Stimulated activated CD4-positive, alpha-beta T cell treated with anti-CD3 and anti-CD28 coated beads, Interleukin-12 subunit alpha, Interleukin-12 subunit beta, amount 100 ng/mL, for 24 hours (primary cell): ENCODE measurements at places on chromosomes 3 and 15.

DNA sequence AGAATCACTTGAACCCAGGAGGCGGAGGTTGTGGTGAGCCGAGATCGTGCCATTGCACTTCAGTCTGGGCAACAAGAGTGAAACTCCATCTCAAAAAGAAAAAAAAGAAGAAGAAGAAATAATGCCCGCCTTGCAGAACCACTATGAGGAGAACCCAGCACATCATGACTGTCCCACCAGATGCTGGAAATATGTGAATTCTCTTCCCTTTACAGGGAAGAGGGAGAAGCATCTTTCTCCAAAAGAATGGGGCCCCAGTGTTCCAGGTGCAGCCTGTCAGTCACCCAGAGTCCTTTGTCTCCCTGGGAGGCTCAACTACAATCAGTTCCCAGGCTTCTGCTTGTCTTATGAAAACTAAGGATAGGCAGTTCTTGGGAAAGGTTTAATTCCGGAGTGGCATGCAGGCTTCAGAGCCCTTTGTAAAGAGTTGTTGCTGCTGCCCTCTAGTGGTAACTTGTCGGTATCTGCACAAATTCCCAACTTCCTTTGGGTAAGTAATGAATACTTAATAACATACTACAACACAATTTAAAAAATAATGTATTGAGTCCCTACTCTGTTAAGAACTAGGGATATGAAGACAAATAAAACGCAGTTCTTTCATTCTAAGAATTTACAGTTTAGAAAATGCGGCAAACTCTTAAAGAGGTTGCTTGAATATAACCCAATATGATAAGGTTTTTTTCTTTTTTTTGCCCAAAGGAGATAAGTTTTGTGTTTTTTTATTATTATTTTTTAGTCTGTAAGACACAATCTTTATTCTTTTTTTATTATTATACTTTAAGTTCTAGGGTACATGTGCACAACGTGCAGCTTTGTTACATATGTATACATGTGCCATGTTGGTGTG, 18.6 kb upstream of the TICRR start:
- DNase-seq: peak; percentile 17

DNA sequence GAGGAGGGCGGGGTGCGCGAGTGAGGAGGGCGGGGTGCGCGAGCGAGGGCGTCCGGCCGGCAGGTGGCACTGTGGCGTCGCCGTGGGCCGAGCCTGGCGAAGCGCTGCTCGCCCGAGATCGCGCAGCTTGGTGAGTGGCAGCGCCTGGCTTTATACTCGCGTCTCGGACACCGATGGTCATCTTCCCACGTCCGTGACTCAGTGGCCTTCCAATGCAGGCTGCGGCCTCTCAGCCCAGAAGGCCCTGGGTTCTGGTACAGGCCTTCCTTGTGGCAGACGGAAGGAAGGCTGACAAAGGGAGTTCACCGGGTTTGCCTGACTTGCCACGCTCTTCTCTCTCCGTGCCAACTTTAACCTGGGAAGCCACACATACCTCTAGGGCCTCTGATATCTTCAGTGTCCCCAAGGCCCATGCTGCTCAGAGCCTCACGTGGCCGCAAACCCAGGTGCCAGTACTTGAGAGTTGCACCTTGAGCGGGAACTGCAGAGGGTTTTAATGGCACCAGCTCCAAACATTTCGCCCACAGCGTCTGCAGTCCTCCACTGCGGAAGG, 195.3 kb upstream of the LYSMD4 start:
- DNase-seq: peak; percentile 76

- DNase-seq: no peak
Measured at GRCh38 chr3:53227993-53228885, 27.6 kb downstream of the TKT start.

DNA sequence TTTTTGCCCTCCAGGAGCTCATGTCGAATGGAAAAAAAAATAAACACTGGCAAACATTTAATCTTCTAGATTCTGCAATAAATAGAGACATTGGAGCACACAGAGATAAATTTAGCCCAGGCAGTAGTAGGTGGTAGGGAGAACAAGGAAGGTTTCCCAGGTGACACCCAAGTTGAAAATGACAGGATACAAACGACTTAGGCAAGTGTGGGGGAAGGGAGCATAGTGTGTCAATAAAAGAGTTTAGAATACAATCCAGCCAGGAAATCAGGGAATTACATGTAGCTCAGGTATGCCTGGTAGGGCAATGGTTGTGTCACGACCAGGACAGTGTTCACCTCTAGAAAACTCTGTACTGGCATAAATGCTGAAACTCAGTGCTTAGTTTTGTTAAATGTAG, 364.6 kb upstream of the AGTR1 start:
- DNase-seq: no peak

DNA sequence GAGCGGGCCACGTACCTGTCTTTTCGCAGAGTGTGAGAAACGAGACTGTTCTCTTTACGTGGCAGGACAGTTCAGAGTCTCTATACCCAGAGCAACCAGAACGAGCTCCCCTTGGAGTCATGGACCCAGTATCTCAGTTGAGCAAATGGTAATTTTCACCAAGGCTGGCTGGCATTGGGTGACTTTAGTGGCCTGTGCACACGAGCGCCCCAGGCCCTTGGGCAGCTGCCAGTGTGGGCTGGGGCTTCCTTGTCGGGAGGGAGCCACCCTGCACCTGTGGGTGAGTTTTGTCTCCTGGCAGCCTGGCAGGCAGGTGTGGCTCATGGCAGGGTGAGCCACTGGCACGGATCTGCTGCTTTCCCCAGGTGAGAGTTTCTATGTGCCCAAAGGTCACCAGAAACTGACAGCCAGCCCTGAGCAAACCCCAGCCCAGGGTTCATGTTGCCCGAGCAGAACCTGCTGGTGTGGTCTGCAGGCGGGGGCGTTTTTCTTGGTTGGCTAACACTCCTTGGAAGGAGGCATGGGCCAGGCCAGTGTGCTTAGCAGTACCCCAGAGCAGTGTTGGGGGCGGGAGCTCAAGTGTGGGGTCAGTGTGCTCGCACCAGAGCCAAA, 135.0 kb downstream of the TJP1 start:
- DNase-seq: no peak

DNA sequence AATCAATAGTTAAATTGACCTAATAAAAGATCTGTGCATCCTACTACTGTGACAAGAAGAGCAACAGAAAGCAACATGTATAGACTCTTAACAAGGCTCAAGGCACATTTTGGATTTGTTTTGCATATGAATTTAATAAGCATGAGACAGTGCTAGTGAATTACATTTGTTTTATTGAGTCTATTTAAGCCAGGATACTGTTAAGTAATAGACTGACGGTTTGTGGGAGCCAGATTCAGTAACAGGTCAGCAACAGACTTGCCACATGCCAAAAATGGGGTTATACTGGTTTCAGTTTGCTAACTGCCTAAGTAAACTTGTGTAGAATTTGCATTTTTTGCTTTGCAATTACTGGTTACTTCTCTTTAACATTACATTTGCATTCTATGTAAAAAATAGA, 54.0 kb downstream of the MBNL1 start:
- no peak for DNase-seq

DNA sequence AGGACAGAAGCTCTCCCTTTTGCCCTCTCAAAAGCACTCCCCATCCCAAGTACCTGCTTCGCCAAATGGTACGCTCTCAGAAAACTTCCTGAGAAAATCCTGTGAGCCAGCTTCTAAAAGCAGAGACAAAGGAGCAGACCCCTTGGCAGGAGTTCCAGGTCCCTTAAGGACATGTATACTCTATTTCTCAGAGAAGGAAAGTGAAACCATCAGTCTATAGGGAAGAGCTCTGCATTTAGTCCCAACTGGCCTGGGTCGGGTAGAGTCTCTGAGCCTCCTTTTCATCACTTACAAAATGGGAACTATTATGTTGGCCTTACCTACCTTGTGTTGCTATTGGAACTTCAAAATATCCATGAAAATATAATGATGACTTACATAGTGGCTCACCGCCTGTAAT, 19.7 kb downstream of the DAPK2 start:
- DNase-seq: no peak

GRCh38 chr3:57756528-57757401, 656 bp downstream of the SLMAP start:
- DNase-seq: peak; percentile 37

GRCh38 chr15:67266870-67267269, 12.3 kb downstream of the IQCH start:
- DNase-seq: no peak

- DNase-seq: no peak
Measured at GRCh38 chr3:48636149-48636655, 941 bp upstream of the SLC26A6 start.

GRCh38 chr3:117404141-117404540, 694.6 kb downstream of the TUSC7 start:
- DNase-seq: no peak

DNA sequence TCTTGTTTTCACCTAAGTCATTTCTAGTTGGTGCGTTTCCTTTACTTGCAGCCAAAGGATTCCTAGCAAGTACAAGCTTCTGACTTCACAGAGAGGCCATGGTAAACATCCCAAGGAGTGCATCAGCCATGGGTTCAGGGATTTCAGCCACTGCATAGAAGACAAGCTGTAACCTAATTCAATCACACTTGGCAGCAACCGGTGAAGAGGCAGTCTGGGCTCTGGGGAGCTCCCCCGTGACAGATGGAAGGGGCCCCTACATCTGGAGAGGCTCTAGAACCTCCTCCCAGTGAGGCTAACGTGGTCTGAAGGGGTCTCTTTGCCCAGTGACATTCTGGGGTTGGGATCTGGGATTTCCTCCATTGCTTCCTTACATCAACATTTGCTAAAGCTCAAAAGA, 8.4 kb upstream of the SNRPA1 start:
- no peak for DNase-seq

DNA sequence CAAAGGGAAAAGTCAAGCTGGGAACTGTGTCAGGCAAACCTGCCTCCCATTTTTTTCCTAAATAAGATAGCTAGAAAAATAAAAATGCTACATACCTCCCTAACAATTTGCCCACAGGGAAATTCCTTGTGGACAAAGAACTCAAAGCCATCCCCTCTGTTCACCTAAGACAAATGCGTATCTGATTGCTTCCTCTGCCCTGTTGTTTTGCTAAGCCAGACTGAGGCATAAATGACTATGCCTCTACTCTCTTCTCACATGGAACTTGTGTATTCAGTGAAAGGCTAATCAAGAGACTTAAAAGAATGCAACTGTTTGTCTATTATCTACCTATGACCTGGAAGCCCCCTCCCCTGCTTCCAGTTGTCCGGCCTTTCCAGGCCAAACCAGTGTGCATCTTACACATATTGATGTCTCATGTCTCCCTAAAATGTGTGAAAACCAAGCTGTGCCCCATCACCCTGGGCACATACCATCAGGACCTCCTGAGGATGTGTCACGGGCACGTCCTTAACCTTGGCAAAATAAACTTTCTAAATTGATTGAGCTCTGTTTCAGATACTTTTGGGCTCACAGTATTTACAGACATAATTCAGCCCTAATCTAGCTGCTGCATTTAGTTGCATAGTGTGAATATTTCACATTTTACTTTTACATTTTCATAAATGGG, 15.8 kb downstream of the CHD2 start:
- DNase-seq: no peak

GRCh38 chr3:121651684-121652083, 9.0 kb downstream of the HCLS1 start:
- DNase-seq: no peak

GRCh38 chr15:35686347-35686746, 140.4 kb upstream of the DPH6 start:
- no peak for DNase-seq

DNA sequence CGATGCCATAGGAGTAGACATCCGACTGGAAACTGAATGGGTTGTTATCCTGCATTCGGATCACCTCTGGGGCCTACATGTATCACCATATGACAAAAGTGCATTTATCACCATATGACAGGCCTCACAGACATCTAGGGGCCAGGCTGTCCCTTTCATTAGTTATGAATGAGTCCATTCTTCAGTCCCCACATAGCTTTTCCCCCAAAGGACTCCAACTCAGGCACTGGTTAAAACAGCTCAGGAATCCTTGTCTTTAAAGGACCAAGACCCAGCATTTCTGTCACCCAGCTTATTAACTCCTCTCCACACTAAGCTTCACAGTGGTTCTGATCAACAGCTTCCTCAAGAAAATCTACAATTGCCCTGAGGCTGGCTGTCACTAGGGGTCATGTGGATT, 28.3 kb downstream of the MKRN2 start:
- no peak for DNase-seq

GRCh38 chr3:45554006-45554666, 40.4 kb upstream of the LIMD1 start:
- no peak for DNase-seq

DNA sequence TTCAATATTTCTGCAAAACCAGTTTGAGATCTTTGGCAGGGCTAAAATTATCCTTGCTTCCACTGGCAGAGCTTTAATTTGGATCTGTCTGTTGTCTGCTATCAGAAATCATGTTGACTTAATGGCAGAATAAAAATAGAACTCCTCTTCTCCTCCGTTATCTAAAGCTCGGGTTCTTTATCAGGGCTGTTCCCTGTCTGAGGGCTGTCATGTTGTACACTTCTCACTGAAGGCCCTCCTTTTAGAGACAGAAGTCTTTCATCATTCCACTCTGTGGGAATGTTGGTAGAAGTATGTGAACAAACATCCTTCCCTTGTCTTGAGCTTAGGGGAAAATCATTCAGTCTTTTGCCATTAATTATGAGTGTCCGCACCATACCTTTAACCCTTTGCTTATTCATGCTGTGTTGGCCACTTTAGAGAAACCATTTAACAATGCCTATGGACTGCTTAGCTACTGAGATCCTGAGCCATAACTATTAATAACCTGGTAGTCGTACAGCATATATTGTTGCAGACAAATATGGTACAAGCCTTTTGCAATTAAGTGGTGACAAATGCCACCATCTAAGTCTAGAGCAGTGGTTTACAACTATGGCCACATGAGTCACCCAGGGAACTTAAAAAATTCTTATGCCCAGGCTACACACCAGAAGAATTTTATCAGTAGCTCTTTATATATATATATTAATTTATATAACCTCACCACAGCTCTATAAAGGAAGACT, 226.0 kb upstream of the TPM1 start:
- DNase-seq: no peak

GRCh38 chr3:51946796-51947195, 4.6 kb downstream of the PARP3 start:
- DNase-seq: no peak

- DNase-seq: no peak
Measured at GRCh38 chr3:85433319-85433718, 474.5 kb downstream of the CADM2 start.

GRCh38 chr3:164479978-164480377, 598.3 kb downstream of the SI start:
- DNase-seq: no peak

DNA sequence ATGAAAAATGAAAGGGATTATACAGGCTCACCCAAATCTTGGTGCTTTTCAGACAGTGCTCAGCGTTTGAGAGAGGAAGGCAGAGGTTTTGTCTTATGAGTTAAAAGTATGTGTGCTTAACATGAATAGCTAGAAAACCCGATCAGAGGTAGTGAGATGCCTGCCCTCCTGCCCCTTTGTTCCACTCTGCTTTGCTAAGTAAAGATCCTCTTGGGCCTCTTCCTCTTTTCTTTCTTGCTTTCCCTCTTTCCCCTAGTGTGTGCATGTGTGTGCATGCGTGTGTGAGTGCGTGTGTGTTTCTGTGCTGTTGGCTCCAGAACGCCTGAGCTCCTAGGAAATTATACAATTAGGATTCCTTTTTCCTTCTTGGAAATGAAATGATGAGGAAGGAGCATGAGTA, 261.3 kb upstream of the NR2E3 start:
- no peak for DNase-seq
